Stimulated activated memory B cell treated with anti-CD40 and anti-IgM and Interleukin-4, amounts not matched to agents 10 μg/mL and 1 μg/mL and 100 μg/mL, for 72 hours (primary cell): ENCODE measurements at places on chromosomes 11 and 22.

GRCh38 chr22:36016684-36017083 is 11.9 kb downstream of the RBFOX2 start:
- no peak overlapping the region for H3K27ac ChIP-seq
- H3K4me3 ChIP-seq = no peak overlapping the region
- peaks cover 66% of the 10 kb centered on the region for H3K27me3 ChIP-seq
- peaks cover 17% of the 10 kb centered on the region for H3K4me1 ChIP-seq
- H3K36me3 ChIP-seq = no peaks in the 10 kb centered on the region
- no peak for ATAC-seq

DNA sequence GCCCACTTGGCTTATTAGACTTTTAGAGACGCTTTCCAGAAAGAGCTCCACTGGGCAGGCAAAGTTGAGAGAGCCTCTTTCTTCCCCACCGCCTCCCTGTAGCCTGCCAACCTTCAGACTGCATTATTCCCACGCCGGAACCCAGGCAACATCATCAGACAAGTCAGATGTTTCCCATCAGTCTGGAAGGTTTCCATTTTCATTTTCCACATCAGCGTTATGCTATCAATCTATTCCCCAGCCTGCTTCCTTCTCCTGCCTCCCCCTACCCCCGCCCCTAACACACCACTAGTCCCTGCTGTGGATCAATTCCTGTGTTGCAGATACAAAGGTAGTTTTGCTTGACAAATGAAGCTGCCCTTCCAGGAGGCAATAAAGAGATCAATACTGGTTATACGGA is 184.8 kb downstream of the DSCAML1 start:
- no peak overlapping the region for H3K27ac ChIP-seq
- ATAC-seq = no peak
- H3K27me3 ChIP-seq = peaks cover 35% of the 10 kb centered on the region
- H3K4me3 ChIP-seq = no peak overlapping the region
- no peaks in the 10 kb centered on the region for H3K36me3 ChIP-seq
- peaks cover 26% of the 10 kb centered on the region for H3K4me1 ChIP-seq

- no peaks in the 10 kb centered on the region for H3K36me3 ChIP-seq
- H3K4me1 ChIP-seq = peaks cover 31% of the 10 kb centered on the region
- peak overlapping the region; percentile 74 for H3K27ac ChIP-seq
- peak overlapping the region; percentile 89 for H3K4me3 ChIP-seq
- H3K27me3 ChIP-seq = peaks cover 51% of the 10 kb centered on the region
Observed at GRCh38 chr11:120336641-120337354, 585 bp downstream of the ARHGEF12 start.

DNA sequence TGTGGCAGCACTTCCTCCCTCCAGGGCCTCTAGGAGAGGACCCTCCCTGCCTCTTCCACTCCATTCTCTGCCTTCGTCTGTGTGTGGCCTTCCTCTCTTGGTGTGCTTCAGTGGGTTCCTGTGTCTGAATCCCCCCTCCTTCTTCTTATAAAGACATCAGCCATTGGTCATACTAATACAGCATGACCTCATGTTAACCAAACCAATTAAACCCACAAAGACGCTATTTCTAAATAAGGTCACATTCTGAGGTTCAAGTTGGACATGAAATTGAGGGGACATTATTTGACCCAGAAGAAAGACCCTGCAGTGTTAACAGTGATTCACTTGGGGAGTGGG is 398.6 kb downstream of the SHANK2 start:
- no peak overlapping the region for H3K4me3 ChIP-seq
- no peak for ATAC-seq
- H3K4me1 ChIP-seq = no peaks in the 10 kb centered on the region
- H3K27ac ChIP-seq = no peak overlapping the region
- no peaks in the 10 kb centered on the region for H3K36me3 ChIP-seq
- H3K27me3 ChIP-seq = no peaks in the 10 kb centered on the region

GRCh38 chr22:35684270-35684700 is 33.4 kb upstream of the APOL5 start:
- ATAC-seq = no peak
- peaks cover 18% of the 10 kb centered on the region for H3K4me1 ChIP-seq
- H3K27ac ChIP-seq = no peak overlapping the region
- no peaks in the 10 kb centered on the region for H3K36me3 ChIP-seq

DNA sequence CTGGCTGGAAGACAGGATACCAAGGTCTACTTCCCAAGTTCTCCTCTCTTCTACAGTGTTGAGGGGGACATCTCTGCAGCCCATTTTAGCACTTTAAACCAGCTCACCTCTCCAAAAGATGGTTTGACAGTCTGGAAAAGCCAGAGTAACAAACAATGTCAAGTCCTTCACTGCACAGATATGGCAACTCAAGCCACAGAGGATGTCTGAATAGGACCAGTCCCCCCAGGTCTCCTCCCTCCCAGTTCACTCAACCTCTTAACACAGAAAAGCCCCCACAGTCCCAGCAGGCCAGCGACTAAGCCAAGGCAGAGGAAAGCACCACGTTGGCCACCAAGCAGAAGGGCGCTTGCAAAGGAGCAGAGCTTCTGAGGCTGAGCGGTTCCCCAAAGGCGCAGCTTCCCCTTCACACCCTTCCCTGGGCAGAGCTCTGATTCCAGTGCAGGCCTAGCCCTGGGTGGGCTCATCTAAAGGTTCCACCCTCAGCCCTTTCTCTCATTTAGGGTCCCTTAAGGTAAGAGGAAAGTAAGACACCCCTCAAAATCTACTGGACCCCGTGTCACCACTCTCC is 62.7 kb downstream of the PAK1 start:
- no peaks in the 10 kb centered on the region for H3K36me3 ChIP-seq
- peak overlapping the region; percentile 88 for H3K27ac ChIP-seq
- no peaks in the 10 kb centered on the region for H3K27me3 ChIP-seq
- peak overlapping the region; percentile 91 for H3K4me3 ChIP-seq

DNA sequence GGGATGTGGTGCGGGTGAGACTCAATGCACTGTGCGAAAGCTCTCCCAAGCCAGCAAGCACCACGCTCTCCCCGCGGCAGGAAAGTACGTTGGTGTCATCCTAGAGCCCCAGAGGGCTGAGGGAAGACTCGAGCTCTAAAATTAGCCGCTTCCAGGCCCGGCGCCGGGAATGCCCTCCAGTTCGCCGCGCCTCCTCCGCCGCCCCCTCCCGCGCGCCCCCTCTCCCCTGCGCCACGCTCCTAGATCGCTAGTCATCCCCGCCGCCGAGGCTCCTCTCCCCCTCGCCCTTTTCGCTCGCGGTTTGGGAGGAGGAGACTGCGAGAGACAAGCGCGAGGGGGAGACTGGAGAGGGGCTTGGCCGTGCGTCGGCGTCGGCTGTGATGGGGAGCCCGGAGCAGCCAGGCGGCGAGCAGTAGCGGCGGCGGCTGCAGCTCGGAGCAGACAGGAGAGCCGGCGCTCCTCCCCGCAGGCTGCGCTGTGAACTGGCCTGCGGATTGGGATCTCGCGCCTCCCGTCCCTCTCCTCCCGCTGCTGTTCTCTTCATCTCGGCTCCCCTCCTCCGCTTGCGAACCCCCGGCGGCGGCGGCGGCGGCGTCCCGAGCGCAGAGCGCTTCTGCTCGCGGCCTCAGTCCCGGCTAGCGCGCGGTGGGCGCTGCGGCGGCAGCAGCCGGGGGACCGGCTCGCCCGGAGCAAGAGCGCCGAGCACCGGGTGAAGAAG is at the start of gene FAT3:
Gene FAT3, plus strand, starts transcription at position 412 of the 718 bp plus-strand sequence. CDS start 127,295 bp downstream, outside the sequence.
- peaks cover 43% of the 10 kb centered on the region for H3K27me3 ChIP-seq
- no peak within 1 kb of the TSS for H3K4me3 ChIP-seq
- H3K27ac ChIP-seq = no peak within 1 kb of the TSS
- peaks cover 4% of the 10 kb centered on the region for H3K4me1 ChIP-seq
- H3K36me3 ChIP-seq = no peaks in the 10 kb centered on the region
- ATAC-seq = no peak

- ATAC-seq = peak; percentile 98
- peaks cover 30% of the 10 kb centered on the region for H3K4me1 ChIP-seq
- H3K36me3 ChIP-seq = peaks cover 13% of the 10 kb centered on the region
- peak within 1 kb of the TSS; percentile 93 for H3K4me3 ChIP-seq
- H3K27ac ChIP-seq = peak within 1 kb of the TSS; percentile 91
- no peaks in the 10 kb centered on the region for H3K27me3 ChIP-seq
Observed at GRCh38 chr11:66480117-66480938, at the start of gene DPP3. Gene DPP3 (plus strand): TSS chr11:66480434. CDS start chr11:66482201, 1,767 bp downstream.

GRCh38 chr11:72998676-72999075 is 143.4 kb downstream of the FCHSD2 start:
- no peak overlapping the region for H3K4me3 ChIP-seq
- H3K4me1 ChIP-seq = peaks cover 49% of the 10 kb centered on the region
- no peak for ATAC-seq
- H3K36me3 ChIP-seq = peaks cover 38% of the 10 kb centered on the region

GRCh38 chr11:110812086-110812733 is 100.0 kb upstream of the ARHGAP20 start:
- H3K4me1 ChIP-seq = peaks cover 15% of the 10 kb centered on the region
- no peak for ATAC-seq
- no peaks in the 10 kb centered on the region for H3K36me3 ChIP-seq
- H3K27me3 ChIP-seq = no peaks in the 10 kb centered on the region
- no peak overlapping the region for H3K27ac ChIP-seq
- no peak overlapping the region for H3K4me3 ChIP-seq

DNA sequence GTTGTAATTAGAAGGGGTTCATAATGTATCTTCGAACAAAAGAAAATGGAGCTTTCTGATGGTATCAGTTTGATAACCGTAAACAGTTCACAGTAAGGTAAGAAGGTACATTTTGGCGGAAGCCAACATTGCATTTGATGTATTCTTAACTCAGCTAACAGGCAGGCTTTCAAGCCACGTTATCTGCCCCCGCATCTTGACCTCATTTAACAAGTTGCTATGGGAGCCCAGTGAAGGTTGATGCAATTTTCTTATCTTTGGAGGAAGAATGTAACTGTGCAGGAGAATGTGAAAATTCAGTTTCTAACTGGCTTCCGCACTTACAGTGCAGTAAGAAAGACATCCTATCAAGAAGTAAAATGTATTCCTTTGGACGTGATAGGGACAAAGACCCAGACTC is 110.6 kb downstream of the ETS1 start:
- ATAC-seq = no peak
- no peak overlapping the region for H3K4me3 ChIP-seq
- H3K27me3 ChIP-seq = no peaks in the 10 kb centered on the region
- peak overlapping the region; percentile 95 for H3K27ac ChIP-seq

DNA sequence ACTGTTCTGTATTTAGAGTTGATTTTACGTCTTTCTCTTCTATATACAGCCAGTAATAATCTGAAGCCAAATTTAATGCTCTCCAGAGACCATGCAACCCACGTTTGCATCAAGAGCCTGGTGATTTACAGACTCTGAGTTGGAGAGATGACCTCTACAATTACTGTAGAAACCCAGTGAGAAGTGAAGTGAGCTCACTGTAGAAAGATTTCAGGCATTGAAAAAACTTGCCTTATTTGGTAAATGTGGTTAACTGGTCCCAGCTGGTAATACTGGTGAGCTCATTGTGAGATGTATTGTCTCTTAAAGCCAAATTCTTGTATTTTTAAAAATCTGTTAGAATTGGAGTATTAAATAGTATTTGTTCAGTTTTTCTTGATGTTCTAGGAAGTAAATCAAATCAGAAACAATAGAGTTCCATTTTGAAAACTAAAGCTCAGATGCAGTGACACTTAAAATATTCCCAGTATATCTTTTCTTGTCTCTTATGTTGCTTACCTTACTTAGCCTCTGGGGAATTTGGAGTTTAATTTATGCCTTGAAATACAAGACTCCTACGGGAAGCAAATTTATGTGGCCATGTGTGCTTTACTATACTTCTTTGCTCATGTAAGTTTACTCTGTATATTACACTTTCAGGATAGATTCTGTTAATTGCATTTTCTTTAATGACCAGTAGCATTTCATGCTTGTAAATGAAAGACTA is 189.9 kb downstream of the ARHGAP42 start:
- no peak for ATAC-seq
- no peaks in the 10 kb centered on the region for H3K27me3 ChIP-seq
- H3K4me1 ChIP-seq = no peaks in the 10 kb centered on the region
- H3K27ac ChIP-seq = no peak overlapping the region

DNA sequence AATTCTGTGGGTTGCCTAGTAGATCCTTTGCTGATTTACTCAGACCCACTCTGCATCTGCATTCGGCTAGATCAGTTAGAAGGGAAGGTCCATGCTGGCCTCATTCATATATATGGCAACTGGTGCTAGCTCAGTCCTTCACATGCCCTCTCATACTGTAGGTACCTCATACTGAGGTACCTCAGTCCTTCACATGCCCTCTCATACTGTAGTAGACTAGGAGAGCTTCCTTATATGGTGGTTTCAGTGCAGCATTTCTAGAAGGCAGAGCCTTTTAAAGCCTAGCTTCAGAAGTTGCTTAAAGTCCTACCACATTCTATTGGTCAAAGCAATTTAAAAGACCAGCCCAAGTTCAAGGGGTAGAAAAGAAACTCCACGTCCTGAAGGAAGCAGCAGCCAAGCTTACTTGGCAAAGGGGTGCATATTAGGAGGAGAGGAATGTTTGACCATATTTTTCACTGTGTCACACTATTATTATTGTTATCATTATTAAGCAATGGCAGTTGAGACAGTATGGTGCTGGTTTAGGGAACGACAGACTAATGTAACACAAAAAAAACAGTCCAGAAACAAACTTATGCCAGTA is 356.4 kb downstream of the DYNC2H1 start:
- no peak overlapping the region for H3K27ac ChIP-seq
- H3K4me3 ChIP-seq = no peak overlapping the region
- no peaks in the 10 kb centered on the region for H3K4me1 ChIP-seq
- peak; percentile 47 for ATAC-seq
- H3K27me3 ChIP-seq = no peaks in the 10 kb centered on the region

DNA sequence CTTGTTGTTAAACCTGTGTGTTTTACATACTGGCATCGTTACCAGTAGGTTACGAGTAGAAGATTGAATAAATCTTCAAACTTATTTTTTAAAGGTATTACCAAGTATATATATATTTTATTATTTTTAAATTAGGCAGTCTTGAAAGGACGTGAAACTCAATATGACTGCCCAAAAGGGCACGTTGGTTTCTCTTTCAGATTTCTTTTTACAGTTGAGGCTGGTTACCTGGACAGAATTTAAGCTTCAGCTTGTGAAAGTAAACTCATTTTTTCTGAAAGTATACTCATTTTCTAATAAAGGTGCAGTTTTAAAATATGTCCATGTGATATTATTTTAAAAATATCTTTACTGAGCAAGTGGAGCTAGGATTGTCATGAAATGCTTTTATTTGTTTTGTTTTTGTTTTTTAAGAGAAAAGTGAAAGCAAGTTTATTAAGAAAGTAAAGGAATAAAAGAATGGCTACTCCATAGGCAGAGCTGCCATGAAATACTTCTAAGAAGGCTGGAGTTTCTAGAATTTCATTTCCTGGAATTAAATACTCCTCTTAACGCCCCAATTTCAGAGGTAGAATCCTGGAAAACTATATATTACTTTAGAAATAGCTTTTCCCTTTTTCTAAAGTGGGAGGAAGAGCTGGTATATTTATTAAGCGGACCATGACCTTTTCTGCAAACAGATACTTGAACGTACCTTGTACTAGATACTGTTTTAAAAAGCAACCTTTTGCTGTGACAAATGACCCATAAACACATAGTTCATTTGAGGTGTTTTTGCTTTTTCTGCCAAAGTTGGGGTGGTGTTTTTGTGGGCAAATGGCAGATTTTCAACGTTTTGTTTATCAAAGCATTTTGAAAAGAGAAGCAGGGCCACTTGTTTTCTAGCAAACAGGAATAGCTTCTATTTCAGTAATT is 1.9 kb downstream of the FBXO7 start:
- peaks cover 37% of the 10 kb centered on the region for H3K4me1 ChIP-seq
- peak overlapping the region; percentile 93 for H3K27ac ChIP-seq
- H3K36me3 ChIP-seq = peaks cover 13% of the 10 kb centered on the region
- peak overlapping the region; percentile 93 for H3K4me3 ChIP-seq
- H3K27me3 ChIP-seq = no peaks in the 10 kb centered on the region

- H3K4me3 ChIP-seq = no peak overlapping the region
- no peaks in the 10 kb centered on the region for H3K36me3 ChIP-seq
- no peak for ATAC-seq
- H3K4me1 ChIP-seq = no peaks in the 10 kb centered on the region
Observed at GRCh38 chr22:27195494-27195893, 538.1 kb downstream of the MIAT start.
